DMS 273 treated with DMSO at 0.1 percent for 48 hours (cell line): ENCODE measurements at places on chromosomes 1 and 21.
A peak's percentile ranks its signal among the peaks of the same experiment; 100 is the strongest.

DNA sequence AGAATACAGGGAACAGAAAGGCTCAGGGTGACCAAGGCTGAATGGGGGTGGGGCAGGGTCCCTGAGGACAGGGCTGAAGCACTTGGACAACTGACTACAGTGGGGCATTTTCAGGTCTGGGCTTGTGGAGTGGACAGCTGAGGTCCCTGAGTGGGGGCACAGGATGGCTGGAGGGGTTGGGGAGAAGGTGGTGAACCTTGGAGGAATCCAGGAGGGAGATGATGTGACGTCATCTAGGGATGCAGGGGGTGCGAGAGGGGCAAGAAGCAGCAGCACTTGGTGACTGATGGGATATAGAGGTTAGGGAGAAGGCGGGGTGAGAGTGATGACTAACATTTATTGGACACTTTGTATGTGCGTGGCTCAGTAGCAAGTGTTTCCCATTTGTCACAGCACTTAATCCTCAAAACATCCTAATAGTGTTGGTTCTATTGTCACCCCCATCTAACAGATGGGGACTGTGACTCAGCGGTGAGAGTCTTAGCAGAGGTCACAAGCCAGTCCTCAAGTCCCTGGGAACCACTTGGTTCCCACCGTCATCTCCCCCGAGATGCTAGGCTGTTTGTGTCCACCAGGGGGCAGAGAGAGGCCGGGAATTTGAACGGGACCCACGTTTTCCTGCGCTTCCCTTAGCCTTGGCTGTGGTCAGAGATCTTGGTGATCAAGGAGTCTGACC is 27.9 kb upstream of the BMP8B start:
- peak; percentile 98 for DNase-seq

GRCh38 chr1:44314452-44314851 is 40.6 kb downstream of the ERI3 start:
- DNase-seq = no peak

DNA sequence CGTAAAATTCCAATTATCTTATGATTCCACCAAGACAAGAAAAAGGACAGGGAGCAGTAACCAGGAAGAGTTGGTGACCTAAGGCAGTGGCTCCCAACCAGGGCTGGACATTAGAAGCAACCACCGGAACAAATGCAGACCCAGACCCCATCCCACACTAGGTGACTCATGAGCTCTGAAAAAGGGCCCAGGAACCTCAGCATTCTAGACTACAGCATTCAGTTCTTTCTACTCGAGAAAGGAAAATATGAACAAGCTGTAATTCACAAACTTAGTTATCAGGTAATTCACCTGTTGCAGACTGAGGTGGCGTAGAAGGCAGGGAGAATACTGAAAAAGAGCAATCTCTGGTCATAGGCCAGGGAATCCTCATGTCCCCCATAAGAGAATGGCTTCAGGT is 138.4 kb upstream of the KRTAP19-8 start:
- DNase-seq = no peak

GRCh38 chr1:59150577-59151386 is 146.1 kb upstream of the FGGY start:
- DNase-seq = peak; percentile 80

DNA sequence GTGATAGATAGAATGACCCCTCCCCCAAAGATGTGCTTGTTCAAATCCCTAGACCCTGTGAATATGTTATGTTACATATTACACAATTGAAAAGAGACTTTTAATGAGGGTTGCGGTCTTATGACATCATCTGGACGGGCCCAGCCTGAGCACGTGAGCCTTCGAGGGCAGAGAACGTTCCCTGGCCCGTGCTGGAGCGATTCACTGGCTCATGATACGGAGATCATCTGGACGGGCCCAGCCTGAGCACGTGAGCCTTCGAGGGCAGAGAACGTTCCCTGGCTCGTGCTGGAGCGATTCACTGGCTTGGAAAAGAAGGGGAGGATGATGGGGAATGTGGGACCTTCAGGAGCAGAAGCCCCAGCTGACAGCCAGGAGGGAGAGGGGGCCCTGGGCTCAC is 34.4 kb upstream of the COL18A1 start:
- no peak for DNase-seq

DNA sequence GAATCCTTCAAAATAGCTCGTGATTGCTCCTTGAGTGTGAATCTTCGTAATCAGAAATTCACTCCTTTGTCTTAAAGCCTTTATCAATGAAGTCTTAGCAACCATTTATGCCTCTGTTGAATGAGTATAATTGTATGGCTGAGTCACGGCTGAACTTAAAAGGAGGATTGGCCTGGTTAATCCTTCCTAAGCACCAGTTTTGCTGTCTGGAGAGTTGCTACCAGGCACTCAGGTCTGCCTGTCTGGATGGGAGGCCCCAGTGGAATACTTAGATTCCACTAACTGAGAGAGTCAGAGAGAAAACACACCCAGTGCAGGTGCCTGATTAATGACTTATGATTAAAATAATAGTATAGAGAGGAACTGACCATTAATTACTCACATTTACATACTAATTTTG is 7.6 kb upstream of the HHAT start:
- DNase-seq = no peak

- DNase-seq = no peak
These were observed 11.3 kb downstream of the CRABP2 start for GRCh38 chr1:156693848-156694689.

- DNase-seq = peak; percentile 40
These were observed 2.6 kb upstream of the ZNF436 start for GRCh38 chr1:23371987-23372880.

GRCh38 chr1:67766141-67766978 is 66.9 kb downstream of the GNG12 start:
- DNase-seq = no peak

- DNase-seq = no peak
These were observed 688 bp downstream of the PRXL2B start for GRCh38 chr1:2587071-2587859.

DNA sequence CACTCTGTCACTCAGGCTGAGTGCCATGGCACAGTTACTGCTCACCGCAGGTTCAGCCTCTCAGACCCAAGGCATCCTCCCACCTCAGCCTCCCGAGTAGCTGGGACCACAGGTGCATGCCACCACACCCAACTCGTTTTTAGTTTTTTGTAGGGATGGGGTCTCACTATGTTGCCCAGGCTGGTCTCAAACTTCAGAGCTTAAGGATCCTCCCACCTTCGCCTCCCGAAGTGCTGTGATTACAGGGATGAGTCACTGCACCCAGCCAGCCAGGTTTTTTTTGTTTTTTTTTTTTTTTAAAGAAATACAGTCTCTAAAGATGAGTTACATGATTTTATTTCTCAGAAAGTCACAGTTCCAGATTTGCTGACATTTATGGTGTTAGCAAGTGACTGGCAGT is 29.0 kb downstream of the BACE2 start:
- no peak for DNase-seq

GRCh38 chr1:1781526-1781903 is 3.2 kb upstream of the NADK start:
- DNase-seq = no peak

- DNase-seq = no peak
These were observed 85.4 kb downstream of the CEP350 start for GRCh38 chr1:180040034-180040433.

GRCh38 chr1:221175249-221175648 is 296.0 kb downstream of the HLX start:
- DNase-seq = no peak

- no peak for DNase-seq
These were observed 127.2 kb upstream of the GREM2 start for GRCh38 chr1:240739139-240739538.

- DNase-seq = no peak
These were observed 41.6 kb upstream of the GUCA2A start for GRCh38 chr1:42206164-42206563.

DNA sequence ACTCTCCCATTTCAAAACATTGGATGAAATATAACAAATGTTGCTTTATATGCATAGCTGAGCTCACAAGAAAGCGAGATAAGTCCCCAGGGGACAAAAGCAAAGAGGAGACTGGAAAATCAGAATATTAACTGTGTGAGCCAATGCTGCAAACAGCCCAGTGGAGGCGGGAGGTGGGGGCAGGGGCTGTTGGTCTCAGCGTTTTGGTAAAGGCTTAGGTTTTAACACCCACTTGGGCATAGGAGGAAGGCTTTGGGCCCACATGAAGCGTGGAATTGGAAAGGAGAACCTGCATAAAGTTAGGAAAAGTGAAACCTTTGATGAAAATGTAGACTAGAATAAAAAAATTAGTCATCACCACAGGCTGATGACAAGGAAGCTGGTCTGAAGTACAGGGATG is 30.2 kb upstream of the SMIM12 start:
- DNase-seq = no peak

DNA sequence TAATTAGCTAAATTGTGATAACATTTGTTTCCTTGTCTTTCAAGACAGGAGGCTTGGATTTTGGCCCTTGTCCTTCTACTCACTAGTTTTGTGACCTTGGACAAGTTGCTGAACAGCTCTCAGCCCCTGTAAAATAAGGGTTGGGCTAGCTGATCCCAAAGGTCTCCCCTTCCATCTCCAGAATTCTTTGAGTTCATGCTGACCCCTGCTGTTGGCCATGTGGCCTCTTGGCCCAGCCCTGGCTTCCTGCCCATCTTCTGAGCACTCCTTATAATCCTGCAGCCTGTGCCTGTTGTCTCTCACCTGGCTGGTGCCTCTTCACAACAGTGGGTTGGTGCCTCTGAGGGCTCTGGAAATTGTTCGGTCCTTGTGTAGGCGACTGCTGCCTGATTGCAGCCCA is 10.1 kb downstream of the PTGFRN start:
- no peak for DNase-seq

GRCh38 chr1:183543619-183544204 is 46.5 kb downstream of the NCF2 start:
- DNase-seq = peak; percentile 51

DNA sequence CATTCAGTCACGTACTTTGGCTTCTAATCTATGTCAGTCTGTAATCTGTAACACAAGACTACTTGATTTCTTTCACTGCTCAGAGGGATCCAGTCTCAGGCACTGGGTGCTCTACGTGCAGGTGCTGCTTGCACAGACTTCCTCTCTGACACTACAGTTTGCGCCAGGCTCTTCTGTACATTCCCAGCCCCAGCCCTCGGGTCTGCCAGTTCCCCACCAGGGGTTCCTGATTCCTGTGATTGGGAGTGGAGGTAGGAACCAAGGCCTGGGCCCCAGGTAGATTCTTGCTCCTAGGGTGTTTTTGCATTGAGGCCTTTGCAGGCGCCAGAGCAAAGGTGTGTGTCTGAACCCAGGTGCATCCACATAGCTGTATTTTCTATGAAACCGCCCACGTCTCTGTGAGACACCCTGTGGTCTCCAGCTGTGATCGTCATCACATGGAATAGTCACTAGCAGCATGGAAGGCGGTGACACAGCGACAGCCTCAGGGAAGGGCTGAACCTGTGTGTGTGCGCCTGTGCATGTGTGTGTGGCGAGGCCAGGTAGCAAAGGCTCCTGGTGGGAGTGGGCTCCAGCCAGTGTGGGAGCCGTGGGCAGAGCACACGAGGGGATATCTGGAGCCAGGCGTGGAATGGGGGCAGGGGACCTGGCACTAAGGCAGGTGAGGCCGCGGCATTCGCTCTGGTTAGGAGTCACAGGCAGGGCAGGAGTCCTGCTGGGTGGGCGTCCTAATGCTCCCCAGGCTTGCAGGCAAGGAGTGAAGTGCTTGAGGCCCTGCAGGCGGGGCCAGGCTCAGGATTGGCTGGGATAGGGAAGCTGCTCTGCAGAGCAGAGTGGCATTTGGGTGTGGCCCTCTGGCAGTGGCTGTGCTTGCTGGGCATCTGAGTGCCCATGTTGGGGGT is 5.2 kb downstream of the GJC2 start:
- DNase-seq = no peak

- no peak for DNase-seq
These were observed 37.6 kb downstream of the NVL start for GRCh38 chr1:224292419-224292818.

GRCh38 chr21:14995695-14996490 is 68.9 kb downstream of the NRIP1 start:
- DNase-seq = no peak

- DNase-seq = no peak
These were observed 15.4 kb downstream of the MACO1 start for GRCh38 chr1:25445993-25446538.

DNA sequence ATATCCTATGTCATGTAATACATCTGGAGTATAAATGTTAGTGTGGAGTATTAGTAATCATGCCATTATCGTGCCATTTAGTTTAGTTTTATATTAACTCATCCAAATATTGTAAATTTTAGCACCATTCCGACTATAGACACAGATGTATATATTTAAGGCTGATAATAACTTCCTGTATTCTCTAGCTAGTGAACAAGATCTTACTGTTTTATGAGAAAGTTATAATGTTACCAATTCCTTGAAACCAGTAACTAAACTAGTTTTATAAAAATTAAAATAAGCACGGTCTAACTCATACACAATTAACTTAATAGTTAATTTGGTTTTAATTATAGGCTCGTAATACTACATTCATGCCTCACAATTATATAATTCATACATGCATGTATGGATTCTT is 808.6 kb downstream of the USP25 start:
- DNase-seq = no peak

DNA sequence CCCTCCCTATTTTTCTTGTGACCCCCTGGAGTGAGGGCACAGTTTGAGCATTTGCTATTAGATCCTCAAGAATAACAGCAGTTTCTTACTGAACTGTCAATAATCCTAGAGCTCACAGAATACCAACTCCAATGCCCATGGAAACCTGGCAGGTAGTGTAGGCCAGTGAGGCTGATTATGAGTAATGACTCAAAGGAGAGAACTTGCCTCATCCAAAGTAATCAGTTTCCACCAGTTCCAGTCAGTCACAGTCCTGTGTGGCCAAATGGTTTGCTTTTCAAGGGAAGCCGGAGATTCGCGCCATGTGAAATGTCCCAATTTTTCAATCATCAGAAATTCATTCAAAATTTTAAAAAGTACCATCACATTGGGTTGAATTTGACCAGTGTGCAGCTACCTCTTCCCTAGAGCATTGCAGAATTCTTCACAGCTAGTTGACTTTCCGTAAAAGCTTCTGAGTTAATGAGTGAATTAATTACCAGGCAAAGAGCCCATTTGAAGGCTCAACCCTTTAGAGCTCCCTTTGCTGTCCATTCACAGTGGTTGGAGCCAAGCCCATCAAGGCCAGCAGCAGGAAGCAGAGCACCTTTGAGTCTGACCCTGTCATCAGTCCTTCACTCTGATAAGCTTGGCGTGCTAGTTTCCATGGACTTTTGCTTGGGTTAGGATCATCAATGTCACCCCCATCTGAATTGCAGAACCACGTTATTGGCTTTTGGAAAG is 170.3 kb downstream of the KAZN start:
- no peak for DNase-seq

GRCh38 chr1:216983823-216984222 is 260.6 kb upstream of the ESRRG start:
- DNase-seq = no peak

DNA sequence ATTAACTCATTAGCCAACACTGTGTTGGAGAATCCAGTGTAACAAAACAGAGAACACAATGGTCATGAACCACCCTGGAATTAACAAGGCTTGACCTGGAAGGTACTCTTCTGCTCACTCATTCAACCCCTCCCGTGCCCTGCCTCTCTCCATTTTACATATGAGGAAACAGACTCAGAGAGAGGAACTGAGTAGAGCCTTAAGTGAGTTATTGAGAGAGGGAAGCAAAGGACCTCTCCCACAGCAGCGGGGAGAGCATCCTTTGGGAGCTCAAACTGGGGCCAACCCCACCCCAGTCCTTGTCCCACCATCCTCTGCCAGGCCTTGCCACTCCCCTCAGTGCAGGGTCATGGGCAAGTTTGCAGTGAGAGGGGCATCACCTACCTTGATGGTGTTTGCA is 1.4 kb downstream of the S100A12 start:
- DNase-seq = no peak

GRCh38 chr21:28252928-28253327 is 739.7 kb downstream of the LTN1 start:
- DNase-seq = no peak
